ENCODE measurements at places on chromosomes 12 and 14. TPM values are rescaled to one million over a fixed set of nuclear protein-coding genes. Genes with fewer than 3 reads are reported as not detected.

DAO gene
- not detected for total RNA-seq

DNA sequence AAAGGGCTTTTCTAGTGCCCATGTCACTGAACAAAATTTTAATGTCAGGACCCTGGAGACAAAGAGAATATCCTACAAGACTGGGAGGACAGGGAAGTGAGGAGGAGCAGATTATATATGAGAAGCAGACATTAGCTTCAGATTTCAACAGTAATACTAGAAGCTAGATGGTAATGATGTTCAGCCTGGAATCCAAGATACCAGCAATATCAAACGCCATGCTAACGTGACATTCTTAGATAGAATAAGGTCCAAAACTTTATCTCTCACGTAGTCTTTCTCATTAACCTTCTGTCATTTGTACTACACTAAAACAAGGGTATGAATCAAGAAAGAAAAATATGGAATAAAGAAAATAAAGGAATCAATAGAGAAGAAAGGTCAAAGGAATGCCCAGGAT is 18.7 kb downstream of the SOS2 start:
- no peak for DNase-seq

- DNase-seq, result peak; percentile 69
Observed at GRCh38 chr14:99273766-99274345, 1.9 kb upstream of the BCL11B start.

- no peak for DNase-seq
Observed at GRCh38 chr14:89201645-89202044, 215.4 kb downstream of the FOXN3 start.

GRCh38 chr14:29637411-29637810 is 290.2 kb downstream of the PRKD1 start:
- DNase-seq, result peak; percentile 83

SLC6A12 gene
- not detected for total RNA-seq

GRCh38 chr14:91284791-91285548 is 40.5 kb upstream of the GPR68 start:
- no peak for DNase-seq

DNA sequence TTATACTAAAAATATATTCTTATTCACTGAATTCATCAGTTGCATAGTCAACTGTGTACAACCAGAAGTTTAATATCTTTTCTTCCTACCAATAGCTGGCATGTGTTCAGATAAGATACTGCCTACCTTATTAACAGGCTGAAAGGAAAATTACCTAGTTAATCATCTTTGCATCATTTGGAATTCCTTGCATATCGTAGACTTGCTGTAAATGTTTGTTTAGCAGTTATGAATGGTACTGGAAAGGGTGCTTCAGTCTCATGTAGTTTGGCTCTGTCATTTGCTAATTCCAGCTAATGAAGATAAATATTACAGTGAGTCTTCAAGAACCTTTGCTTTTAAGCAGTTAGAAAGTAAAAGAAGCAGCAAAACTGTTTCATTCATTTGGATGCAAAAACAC is 84.4 kb downstream of the PPHLN1 start:
- peak; percentile 5 for DNase-seq

DNA sequence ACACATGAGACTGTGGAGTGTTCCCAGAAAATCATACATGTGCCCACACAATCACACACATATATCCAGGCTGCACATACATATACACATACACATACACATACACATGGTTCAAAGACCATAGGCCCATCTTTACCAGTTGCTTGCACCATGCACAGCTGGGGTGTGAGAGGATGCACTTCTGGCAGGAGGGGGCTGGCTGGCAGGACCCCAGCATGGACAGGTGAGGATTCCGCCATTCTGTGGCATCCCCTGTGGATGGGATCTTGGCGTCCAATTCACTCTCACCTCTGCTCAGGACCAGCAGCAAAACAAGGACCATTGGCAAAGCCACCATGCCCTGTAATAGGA is 7.0 kb downstream of the ITGB7 start:
- no peak for DNase-seq

DNA sequence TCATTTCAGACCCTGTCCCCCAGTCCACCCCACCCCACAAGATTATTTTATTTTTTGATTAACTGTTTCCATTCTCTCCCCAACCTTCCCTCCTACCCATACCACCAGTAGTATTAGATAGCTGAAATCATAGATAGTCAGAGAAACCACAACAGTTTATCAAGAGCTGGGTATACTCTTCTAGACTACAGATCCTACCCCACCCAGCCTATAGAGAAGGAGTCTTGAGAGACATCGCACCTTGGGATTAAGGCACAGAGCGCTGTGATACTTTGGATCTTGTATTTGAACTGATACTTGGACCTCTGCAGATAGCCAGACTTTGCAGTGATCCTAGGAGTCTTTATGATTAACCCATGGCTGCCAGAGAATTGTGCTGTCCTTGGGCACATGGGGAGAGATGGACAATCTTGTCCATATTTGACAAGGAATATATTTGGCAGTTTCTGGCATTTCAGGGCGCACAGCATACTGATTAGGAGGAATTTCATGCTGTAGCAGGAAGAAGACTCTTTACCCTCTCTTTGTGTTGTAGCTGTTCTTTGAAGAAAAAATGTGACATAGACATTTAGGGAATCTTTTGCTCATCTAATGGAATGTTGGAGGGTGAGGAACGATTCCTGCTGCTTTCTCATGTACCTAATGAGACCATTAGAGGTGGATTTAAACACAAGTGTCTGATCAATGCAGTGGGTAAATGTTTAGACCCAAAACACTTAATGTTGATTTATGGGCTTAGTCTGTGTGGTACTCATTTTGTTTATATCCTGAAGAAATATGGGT is 982 bp downstream of the RBMS2 start:
- DNase-seq, result no peak

DNA sequence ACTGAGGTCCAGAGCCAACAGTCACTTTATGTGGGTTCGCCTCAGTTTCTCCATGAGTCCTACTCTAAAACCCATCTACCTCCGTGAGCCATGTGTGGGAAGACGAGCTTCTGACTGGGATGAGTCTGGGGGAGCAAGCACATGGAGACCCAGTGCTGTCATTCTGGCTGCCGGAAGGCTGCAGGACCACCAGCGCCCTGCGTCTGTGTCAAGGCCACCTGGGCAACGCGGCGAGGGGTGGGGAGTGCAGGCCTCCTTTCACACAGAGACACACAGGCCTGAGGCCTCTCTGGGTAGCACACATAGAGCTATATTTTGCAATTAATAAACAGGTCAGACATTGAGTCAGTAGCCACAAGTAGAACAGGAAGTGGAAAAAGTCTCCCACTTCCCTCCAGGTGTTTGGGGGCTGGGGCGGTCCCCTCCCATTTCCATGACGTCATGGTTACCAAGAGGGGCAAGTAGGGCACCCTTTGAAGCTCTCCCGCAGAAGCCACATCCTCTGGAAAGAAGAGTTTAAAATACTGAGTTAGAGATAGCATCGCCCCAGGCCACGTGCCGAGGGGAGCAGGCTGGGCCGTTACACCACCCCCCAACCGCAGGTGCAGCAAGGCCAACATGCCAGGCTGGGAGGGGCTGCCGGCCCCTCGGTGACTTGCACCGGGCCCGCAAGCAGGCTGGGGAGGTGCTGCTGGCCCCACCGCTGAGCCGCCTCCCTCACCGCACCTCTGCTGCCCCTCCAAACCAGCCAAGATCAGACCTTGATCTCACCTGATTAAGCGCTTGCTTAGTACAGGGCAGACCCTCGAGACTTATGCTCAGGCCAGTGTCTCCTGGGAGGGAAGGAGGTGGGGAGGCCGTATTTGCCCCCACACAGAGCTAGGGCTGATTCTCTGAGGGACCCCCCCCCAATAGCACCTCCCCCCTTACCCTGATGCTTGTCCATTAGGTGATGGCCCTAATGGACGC is 32.7 kb downstream of the DAD1 start:
- peak; percentile 74 for DNase-seq

DNA sequence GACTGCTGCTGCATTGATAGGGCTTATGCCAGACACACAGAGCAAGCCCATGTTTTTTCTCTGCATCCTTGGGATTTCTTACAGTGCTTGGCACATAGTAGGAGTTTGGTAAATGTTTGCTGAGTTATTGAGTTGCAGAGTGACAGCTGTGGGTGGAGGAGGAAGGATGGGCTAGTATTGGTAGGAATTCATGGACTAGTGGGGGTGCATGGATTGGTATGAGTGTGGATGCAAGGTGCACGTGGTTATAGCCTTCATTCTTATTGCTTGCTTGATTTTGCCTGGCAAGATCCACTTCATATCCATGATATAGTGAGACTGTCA is 11.4 kb downstream of the RGS6 start:
- DNase-seq, result no peak

DTD2 gene
- 32.1 TPM for total RNA-seq

- no peak for DNase-seq
Observed at GRCh38 chr12:49170924-49171323, 18.0 kb downstream of the TUBA1A start.

- no peak for DNase-seq
Observed at GRCh38 chr12:13537623-13538022, 341.1 kb downstream of the EMP1 start.

DNA sequence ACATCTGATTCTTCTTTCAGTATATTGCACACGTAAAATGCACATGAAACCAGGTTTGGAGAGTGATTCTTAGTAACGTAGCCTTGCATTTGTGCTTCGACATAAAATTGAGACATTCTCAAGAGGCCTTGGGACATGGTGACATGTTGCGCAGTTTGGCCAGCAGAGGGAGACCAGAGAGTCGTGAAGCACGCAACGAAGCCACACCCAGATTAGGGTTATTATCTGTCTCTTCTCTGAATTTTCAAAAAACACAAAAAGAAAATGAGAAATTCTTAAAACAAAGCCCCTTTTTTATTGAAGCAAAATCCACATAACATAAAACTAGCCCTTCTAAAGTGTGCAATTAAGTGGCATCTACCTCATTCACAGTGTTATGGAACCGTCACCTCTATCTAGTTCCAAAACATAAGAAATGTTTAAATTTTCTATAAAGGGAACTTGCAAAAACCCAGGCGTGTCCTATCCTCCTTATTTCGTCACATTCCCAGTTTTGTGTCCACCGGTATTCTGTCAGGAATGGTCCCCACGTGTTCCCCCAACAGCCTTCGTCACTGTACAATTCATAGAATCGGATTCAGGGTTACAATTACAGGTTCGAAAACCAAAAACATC is 108.8 kb upstream of the ATF7IP start:
- DNase-seq, result peak; percentile 89

DNA sequence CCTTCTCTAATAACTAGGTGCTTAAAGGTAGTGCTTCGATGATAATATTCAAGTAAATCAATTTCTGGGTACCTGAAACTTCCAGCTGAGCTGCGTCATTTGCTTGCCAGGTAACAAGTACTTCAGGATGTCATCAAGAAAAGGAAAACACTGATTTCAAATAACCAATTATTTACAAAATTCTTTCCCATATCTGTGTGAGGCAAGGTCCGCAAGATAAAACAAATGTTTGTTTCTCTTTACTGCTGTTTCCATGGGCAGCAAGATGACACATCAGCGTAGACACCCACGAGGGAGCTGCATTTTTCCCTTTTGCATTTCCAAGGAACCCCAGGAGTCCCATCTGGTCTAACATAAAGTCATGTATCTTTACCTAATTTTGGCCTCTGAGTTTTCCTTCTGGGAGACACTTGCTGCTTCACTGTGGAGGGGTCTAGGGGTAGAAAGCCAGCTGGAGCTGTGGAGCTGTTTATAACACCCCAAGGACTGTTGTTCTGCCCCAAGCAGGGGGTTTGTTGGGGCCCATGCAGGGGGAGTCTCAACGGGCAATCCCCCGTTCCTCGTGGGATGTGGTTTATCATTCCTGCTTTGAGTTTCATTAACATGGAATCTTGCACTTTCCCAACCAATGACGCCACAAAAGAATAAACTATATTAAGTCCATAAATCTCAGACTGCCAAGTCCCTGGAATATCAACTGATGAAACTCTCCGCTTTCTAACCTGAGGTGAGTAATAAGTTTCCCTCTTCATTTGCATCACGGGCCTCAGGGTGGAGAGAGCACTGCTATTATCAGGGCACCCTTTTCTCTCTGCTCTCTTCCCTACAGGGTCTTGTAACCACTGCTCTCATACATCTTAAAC is 112.8 kb upstream of the PELI2 start:
- no peak for DNase-seq

GRCh38 chr14:45133683-45134050 is 614 bp downstream of the FKBP3 start:
- DNase-seq, result no peak

DNA sequence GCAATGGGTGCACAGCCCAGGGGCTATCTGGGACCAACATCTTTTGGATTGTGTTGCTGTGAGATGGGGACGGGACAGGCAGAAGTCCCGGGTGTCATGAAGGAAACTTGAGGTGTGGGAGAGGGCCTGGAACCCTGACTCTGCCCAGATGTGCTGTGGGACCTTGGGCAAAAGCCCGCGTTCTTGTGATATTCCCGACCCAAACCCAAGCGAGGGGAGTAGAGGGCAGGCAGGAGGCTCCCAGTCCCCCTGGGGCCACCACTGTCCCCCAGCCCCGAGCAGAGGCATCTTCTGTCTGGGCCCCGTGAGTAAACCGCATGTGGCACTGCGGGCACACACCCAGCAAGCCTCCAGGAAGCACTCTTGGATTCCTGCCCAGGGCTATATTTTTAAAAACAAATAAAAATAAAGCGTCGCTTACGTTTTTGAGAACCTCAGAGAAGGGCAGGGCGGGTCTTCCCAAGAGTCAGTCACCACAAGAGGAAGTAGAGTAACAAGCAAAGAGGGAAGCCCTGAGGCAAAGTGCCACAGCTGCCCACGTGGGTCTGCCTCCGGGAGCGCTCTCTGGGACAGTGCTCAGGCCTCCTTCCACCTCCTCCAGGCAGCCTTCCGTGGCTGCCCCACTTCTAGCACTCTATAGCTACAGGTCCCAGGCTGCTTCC is 39.5 kb downstream of the BEGAIN start:
- DNase-seq, result peak; percentile 29

DNA sequence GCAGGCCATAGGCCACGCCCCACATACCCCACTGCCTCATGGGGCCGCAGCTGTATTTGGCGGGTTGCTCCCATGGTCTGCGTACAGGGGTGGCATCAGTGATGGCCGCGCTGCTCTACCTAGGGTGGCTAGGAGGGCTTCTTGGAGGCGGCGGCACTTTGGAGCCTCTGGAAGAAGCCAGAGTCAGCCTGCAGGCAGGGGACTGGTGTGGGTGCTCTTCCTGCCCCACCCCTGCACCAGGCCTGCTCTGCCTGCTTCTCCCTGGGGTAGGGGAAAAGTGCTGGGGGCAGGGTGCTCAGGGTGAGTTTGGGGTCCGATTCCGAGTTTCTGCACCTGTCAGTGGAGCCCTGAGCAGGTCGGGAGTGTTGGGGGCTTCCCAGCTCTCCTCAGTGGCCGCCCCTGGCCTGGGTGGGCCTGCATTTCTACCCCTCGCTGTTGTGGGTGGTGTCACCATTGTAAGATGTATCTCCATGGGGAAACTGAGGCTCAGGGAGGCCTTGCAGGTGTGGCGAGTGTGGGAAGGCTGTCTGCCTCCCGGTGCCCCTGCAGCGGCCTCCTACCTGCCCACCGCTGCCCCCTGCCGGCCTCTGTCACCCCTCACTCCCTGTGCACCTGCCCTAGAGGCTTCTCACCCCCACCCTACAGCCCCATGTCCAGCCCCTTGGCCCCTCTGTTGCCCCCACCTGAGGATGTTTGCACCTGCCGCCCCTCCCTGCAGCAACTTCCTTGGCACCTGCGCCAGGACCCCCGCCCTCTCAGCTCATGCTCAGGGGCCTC is 5.5 kb downstream of the CEP170B start:
- peak; percentile 50 for DNase-seq

GRCh38 chr12:5033883-5034282 is 9.8 kb upstream of the KCNA5 start:
- no peak for DNase-seq

- no peak for DNase-seq
Observed at GRCh38 chr12:73465106-73465505, 1072.5 kb upstream of the ATXN7L3B start.

Measured in stomach (tissue), 19 donors.